ENCODE measurements at places on chromosomes 1 and 21.

DNA sequence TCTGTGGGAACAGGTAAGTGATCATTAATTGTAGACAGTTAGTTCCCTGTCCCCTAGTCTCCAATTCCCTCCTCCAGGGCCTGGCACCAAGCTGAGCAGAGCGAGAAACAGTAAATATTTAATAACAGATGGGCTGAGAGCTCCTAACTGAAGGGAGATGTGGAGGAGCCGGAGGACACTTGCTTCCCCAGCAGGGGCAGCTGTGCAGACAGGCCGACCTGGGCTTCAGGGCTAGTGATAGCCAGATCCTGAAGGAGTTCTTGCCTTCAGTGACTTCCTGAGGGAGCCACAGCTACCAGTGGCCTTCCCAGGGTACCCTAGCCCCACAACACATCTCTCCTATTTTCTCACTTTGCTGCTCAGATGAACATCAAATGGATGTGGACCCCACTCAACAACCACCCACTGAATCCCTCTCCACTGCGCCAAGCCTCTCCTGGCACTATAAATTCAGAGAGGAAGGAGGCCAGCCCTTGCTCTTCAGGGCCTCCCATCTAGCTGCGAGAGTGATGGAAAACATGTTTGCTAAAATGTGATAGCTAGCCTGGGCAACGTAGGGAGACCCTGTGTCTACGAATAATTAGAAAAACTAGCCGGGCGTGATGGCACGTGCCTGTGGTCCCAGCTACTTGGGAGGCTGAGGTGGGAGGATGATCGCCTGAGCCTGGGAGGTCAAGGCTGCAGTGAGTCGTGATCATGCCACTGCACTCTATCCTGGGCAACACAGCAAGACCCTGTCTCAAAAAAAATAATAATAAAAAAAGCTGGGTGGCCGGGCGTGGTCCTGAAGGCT is 26.9 kb upstream of the SYNC start:
- DNase-seq: no peak

DNA sequence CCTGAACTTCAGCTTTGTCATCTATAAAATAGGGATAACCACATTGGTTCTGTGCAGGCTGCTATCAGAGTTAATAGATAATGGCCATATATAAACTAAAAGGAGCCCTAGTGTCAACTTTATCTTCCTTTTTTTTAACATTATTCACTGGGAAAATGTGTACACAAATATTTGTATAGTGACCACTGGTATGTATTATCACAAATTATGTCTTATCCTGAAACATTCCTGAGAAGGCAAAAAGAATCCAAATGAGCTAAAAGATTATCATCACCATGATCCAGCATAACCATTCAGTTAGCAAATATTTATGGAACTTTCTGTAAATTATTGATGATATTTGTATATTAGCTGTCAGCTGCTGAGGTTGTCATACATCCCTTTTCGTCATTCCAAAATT is 16.6 kb downstream of the ANGPTL3 start:
- no peak for DNase-seq

- DNase-seq: no peak
These were observed 15.6 kb upstream of the C1orf198 start for GRCh38 chr1:230883967-230884366.

- no peak for DNase-seq
These were observed 184.6 kb upstream of the OLFM3 start for GRCh38 chr1:102181341-102181740.

DNA sequence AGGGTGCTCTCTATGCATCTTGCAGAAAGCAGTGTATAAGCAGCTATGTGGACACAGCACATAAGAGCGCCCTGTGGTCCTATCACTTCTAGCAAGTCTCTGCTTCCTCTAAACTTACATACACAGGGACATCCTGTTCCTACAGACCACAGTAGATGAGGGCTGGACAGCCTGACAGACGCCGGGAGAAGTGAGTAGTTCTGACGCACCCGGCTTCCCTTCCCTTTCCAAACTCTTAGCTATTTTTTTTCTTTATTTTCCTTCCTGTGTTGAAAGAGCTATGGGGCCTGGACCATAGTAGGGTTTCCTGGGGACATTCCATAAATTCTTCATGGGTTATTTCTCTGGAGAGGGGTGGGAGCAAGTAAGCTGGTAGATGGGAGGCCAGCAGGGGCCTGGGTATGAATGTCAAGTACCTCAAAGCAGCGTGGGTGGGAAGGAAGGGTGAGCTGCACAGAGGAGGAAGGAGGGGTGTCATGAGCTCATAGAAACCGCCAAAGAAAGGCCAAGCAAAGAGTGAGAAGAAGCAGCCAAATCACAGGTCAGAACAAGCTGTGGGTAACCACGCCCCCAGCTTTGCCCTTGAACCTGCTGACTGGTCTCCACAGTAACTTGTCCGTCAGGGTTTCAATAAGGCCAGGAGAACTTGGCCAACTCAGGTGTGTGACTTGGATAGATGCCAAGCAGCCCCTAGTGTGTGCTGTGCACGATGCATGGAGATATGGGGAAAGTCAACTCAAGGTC is 36.6 kb downstream of the PLXNA2 start:
- no peak for DNase-seq

GRCh38 chr1:89465201-89465600 is 59.4 kb upstream of the LRRC8B start:
- no peak for DNase-seq

Data from cortex of kidney (tissue), 1 donor.